Activated CD4-positive, alpha-beta T cell treated with anti-CD3 and anti-CD28 coated beads for 48 hours (primary cell): ENCODE measurements at places on chromosomes 1 and 21.
A peak's percentile ranks its signal among the peaks of the same experiment; 100 is the strongest.

DNA sequence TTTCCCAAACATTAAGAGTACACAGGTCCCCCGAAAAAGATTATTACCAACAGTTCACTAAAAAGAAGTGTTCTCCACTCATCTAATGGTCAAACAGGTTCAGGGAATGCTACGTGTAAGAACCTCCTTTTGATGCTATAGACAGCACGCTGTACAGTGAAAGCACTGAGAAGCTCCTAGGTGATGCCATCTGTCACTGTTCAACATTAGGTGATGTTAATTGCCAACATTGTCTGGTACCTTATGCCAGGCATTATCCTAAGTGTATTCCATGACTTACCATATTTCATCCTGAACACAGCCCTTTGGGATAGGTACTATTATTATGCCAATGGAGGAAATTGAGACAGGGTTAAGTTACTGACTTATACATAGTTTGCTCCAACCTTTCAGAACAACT is 82.1 kb downstream of the DAB1 start:
- no peak for DNase-seq

- peak; percentile 60 for DNase-seq
Measured at GRCh38 chr1:111516005-111516535, 12.6 kb upstream of the ADORA3 start.

DNA sequence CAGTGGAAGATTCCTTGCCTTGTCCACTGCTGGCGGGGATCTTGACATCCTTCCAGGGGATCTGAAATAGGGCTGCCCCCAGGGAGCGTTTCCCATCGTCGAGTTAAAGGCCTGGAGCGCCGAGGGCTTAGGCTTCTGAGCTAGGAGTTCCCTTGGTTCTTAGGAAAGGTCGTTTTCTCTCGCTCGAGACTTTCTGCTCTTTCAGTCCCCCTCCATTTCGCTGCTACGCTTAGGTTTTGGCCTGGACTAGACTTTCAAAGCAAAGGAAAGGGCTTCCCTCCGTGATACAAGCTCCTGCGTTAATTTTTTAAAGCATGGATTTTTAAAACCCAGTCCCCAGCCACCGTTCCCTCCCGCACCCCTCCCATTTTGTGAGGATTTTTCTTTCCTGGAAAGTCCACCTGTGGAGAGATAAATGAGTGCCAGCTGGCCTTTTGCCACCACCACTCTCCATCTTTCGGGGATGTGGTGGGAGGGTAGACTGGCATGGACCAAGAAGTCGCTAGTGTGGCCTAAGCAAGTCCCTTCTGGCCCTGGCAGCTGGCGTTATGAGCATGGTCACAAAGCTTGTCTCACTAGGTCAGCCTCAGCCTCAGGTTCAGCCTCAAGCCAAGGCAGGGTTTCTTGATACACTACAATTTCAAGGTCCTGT is 9.2 kb downstream of the NR5A2 start:
- no peak for DNase-seq

DNA sequence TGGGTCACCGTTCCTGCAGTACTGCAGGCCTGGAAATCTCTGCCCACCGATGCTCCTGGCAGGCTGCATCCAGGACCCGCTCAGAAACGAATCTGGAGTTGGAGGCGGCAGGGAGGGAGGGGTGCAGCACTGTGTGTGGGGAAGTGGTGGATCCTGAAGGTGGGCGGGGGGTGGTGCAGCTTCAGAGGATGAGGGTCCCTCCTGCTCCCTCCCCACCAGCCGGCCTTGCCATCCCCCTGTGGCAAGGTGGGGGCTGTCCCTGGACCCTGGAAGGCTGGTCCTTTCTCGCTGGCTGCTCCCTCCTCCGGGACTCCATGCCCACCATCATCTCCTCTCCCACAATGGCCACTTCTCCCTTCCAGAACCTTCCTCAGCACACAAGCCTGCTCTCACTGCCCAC is 60.4 kb downstream of the B3GALT5 start:
- DNase-seq, result no peak

GRCh38 chr21:45781741-45782140 is 138.2 kb downstream of the PCBP3 start:
- DNase-seq, result no peak

DNA sequence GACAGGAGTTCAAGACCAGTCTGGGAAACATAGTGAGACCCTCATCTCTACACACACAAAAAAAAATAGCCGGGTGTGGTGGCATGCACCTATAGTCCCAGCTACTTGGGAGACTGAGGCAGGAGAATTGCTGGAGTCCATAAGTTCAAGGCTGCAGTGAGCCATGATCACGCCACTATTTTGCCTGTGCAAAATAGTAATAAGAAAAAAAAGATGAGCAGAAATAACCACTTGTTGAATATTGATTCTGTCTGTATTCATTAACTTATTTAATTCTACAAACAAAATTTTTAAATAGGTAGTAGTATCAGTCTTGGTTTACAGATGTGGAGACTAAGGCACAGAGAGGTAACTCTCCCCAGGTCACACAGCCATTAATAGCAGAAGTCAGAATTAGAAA is 16.9 kb downstream of the LRRC40 start:
- DNase-seq, result no peak

GRCh38 chr21:28644762-28645161 is 347.9 kb downstream of the LTN1 start:
- no peak for DNase-seq

GRCh38 chr1:84870591-84870990 is 22.4 kb downstream of the LPAR3 start:
- DNase-seq, result no peak

DNA sequence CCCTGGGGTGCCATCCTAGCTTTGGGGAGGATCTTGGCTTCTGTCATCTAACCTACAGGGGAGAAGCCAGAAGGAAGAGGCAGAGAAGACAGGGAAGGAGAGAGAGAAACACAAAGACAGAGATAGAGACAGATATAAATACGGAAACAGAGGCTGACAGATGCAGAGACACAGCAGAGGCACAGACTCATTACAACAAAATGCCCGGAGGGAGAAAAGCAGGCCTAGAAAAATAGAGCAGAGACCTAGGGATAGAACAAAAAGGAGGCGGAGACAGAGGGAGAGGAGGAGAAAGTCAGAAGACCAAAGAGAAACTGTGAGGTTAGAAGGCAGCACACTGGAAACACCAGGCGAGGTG is 1.9 kb downstream of the PEAR1 start:
- no peak for DNase-seq
